Osteoblast (primary cell): ENCODE measurements at places on chromosomes 6 and 20. TPM values are rescaled to one million over a fixed set of nuclear protein-coding genes. Genes with fewer than 3 reads are reported as not detected.

GRCh38 chr20:32018269-32019155 lies 8.3 kb downstream of the CCM2L start:
- H3K27me3 ChIP-seq = peaks cover 59% of the 10 kb centered on the region
- peak overlapping the region; percentile 19 for H3K4me3 ChIP-seq
- no peaks in the 10 kb centered on the region for H3K4me1 ChIP-seq
- no peaks in the 10 kb centered on the region for H3K36me3 ChIP-seq
- H3K27ac ChIP-seq = no peak overlapping the region

PAK5 gene
- not detected in 2 replicates for total RNA-seq

DNA sequence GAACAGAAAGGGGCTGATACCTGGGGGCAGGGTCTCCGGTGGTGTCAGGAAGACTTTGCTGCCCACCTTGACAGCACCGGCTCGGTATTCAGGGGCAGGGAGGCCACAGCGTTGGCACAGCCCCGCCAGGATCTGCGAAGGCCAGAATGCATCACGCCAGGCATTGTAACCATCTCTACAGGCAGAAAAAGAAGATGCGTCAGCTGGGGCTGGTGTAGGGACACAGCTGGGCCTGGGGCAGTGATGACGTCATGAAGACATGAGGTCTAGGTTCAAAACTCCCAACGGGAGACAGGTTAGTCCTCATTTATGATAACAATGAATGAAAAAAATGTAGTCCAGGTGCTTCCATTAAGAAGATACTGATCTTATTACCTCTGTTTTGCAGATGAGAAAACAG lies 22.0 kb downstream of the ERGIC3 start:
- H3K27me3 ChIP-seq = no peaks in the 10 kb centered on the region
- H3K36me3 ChIP-seq = no peaks in the 10 kb centered on the region
- no peak overlapping the region for H3K4me3 ChIP-seq
- DNase-seq = no peak
- no peak overlapping the region for H3K27ac ChIP-seq
- H3K4me1 ChIP-seq = no peaks in the 10 kb centered on the region

DNA sequence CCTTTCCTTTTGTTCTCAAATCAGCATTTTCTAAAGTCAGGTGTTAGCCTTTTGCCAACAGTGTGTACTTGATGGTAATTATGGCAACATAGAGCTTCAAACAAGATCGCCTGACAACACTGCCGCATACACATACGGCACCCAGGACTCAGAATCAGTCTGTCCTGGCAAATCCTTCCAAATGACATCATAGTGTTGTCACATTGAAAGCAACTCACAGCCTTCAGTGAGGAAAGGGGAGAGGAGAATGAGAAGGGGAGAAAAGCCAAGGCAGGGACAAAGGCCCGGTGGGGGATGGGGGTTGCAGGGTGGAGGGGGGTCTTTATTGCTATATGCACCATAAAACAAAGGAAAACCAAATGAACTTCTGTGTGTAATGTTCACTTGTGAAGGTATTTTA lies 65.7 kb upstream of the PTGIS start:
- DNase-seq = no peak
- no peak overlapping the region for H3K27ac ChIP-seq
- H3K27me3 ChIP-seq = no peaks in the 10 kb centered on the region
- no peaks in the 10 kb centered on the region for H3K4me1 ChIP-seq
- peaks cover 39% of the 10 kb centered on the region for H3K36me3 ChIP-seq

GRCh38 chr6:3724451-3725144 lies 26.9 kb downstream of the PXDC1 start:
- peaks cover 81% of the 10 kb centered on the region for H3K36me3 ChIP-seq
- no peak overlapping the region for H3K4me3 ChIP-seq
- DNase-seq = peak; percentile 90
- H3K4me1 ChIP-seq = peaks cover 33% of the 10 kb centered on the region
- H3K27me3 ChIP-seq = no peaks in the 10 kb centered on the region

BMP6 gene
- 0.59 and 0.72 TPM in 2 replicates for total RNA-seq

GRCh38 chr20:33947709-33948295 lies 45.9 kb upstream of the RALY start:
- no peak overlapping the region for H3K4me3 ChIP-seq
- H3K27ac ChIP-seq = no peak overlapping the region
- H3K4me1 ChIP-seq = no peaks in the 10 kb centered on the region
- no peaks in the 10 kb centered on the region for H3K36me3 ChIP-seq
- peaks cover 5% of the 10 kb centered on the region for H3K27me3 ChIP-seq
- DNase-seq = no peak

GMPR gene
- 6.5 and 7.4 TPM in 2 replicates for total RNA-seq

CNR1 gene
- not detected in 2 replicates for total RNA-seq

DNA sequence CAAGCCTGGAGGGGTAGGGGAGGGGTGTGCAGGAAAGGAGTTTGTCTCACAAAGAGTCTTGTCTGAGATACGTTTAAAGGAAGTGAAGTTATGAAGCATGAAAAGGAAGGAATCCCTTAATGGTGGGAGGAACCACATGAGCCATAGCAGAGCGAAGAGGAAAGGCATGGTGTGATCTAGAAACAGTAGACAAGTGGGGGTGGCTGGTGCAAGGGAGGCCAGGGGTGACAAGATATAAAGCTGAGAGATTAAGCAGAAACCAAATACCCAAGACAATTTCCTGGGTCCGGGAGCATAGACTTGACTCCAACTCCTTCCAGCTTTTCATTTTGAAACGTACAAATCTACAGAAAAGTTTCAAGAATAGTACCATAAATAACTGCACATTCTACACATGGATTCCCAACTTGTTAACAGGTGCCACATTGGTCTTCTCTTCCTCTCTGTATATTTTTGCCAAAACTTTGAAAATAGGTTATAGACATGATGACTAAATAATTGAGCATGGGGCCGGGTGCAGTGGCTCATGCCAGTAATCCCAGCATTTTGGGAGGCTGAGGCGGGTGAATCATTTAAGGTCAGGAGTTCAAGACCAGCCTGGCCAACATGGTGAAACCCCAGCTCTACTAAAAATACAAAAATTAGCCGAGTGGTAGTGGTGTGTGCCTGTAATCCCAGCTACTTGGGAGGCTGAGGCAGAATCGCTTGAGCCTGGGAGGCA lies 211.6 kb downstream of the SLC24A3 start:
- no peaks in the 10 kb centered on the region for H3K27me3 ChIP-seq
- no peaks in the 10 kb centered on the region for H3K4me1 ChIP-seq
- H3K27ac ChIP-seq = no peak overlapping the region
- H3K4me3 ChIP-seq = no peak overlapping the region
- H3K36me3 ChIP-seq = no peaks in the 10 kb centered on the region

- no peaks in the 10 kb centered on the region for H3K27me3 ChIP-seq
- H3K4me3 ChIP-seq = no peak overlapping the region
- H3K4me1 ChIP-seq = no peaks in the 10 kb centered on the region
- no peaks in the 10 kb centered on the region for H3K36me3 ChIP-seq
Measured at GRCh38 chr6:13175759-13176158, 152.6 kb downstream of the TBC1D7 start.

- no peaks in the 10 kb centered on the region for H3K36me3 ChIP-seq
- peaks cover 33% of the 10 kb centered on the region for H3K4me1 ChIP-seq
- no peak for DNase-seq
- peak overlapping the region; percentile 54 for H3K4me3 ChIP-seq
- H3K27me3 ChIP-seq = no peaks in the 10 kb centered on the region
Measured at GRCh38 chr6:153092082-153093013, 38.7 kb downstream of the RGS17 start.

DNA sequence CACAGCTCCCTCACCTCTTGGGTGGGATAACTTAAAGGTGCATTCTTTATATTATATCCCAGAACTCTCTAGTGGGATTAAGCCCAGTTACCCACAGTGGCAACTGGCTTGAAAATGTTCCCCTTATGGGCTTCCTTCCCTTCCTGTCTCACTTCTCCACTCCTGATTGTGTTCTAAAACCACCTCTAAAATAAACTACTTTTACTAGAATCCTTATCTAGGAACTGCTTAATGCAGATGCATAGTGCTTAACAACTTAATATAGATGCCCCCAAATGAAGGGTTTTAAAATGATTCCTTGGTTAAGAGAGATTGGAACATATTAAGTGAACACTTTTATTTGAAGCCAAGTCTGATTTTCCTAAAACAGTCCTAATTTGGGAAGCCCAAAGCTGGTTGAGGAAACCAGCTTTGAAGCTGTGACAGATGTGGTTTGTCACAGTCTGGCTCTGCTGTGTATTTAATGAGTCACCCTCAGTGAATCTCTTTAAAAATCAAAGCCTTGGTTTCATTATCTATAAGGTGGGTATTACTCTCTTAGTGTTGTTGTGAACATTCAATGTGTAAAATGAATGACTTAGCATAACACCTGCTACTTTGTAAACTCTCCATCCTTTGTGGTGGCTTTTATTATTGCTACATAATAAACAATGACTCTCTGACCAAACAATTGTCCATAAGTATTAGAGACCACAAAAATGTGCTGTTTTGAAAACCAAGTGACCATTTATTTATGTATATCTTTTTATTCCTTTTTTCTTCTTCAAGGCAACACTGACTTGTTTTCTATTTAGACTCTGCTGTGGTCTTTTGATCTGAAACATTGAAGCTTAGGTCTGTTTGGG lies 24.4 kb downstream of the PLCB1 start:
- H3K4me3 ChIP-seq = peak overlapping the region; percentile 10
- no peaks in the 10 kb centered on the region for H3K27me3 ChIP-seq
- peak overlapping the region; percentile 60 for H3K27ac ChIP-seq
- H3K36me3 ChIP-seq = no peaks in the 10 kb centered on the region

GRCh38 chr6:165886169-165886568 lies 223.1 kb upstream of the PDE10A start:
- H3K36me3 ChIP-seq = no peaks in the 10 kb centered on the region
- peaks cover 6% of the 10 kb centered on the region for H3K4me1 ChIP-seq
- H3K27ac ChIP-seq = no peak overlapping the region
- H3K4me3 ChIP-seq = no peak overlapping the region
- H3K27me3 ChIP-seq = no peaks in the 10 kb centered on the region

DNA sequence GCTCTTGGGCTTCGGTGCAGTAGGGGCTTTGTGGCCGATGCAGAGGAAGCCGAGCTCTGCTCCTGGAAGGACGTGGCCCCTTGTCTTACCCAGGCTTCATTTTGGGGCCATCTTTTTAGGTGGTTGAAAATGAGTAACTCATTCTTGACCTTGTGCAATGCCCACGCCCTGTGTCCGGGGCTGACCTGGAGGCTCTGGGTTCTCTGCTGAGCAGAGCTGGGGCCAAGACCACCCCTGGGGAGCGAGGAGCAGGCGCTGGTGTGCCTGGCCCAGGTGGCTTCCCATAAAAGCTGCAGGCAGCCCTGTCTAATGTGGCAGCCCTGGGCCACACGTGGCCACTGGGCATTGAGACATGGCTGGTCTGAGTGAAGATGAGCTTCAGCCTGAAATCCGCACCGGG lies 25.7 kb downstream of the NTSR1 start:
- no peaks in the 10 kb centered on the region for H3K4me1 ChIP-seq
- no peak for DNase-seq
- no peak overlapping the region for H3K4me3 ChIP-seq
- H3K36me3 ChIP-seq = no peaks in the 10 kb centered on the region

GRCh38 chr6:36820700-36821580 lies 18.3 kb downstream of the CPNE5 start:
- H3K27ac ChIP-seq = no peak overlapping the region
- no peaks in the 10 kb centered on the region for H3K4me1 ChIP-seq
- H3K36me3 ChIP-seq = no peaks in the 10 kb centered on the region
- no peak overlapping the region for H3K4me3 ChIP-seq

FAXC gene
- total RNA-seq = 0.88 and 1.1 TPM in 2 replicates

GRIK2 gene
- total RNA-seq = 0.29 and 0.72 TPM in 2 replicates

GRCh38 chr6:161215193-161215592 lies 58.7 kb downstream of the AGPAT4 start:
- no peaks in the 10 kb centered on the region for H3K36me3 ChIP-seq
- no peaks in the 10 kb centered on the region for H3K27me3 ChIP-seq

- no peak overlapping the region for H3K27ac ChIP-seq
- DNase-seq = no peak
- peaks cover 6% of the 10 kb centered on the region for H3K4me1 ChIP-seq
- no peaks in the 10 kb centered on the region for H3K36me3 ChIP-seq
- no peak overlapping the region for H3K4me3 ChIP-seq
- H3K27me3 ChIP-seq = peaks cover 2% of the 10 kb centered on the region
Measured at GRCh38 chr6:55877283-55877682, 1.9 kb upstream of the BMP5 start.

DNA sequence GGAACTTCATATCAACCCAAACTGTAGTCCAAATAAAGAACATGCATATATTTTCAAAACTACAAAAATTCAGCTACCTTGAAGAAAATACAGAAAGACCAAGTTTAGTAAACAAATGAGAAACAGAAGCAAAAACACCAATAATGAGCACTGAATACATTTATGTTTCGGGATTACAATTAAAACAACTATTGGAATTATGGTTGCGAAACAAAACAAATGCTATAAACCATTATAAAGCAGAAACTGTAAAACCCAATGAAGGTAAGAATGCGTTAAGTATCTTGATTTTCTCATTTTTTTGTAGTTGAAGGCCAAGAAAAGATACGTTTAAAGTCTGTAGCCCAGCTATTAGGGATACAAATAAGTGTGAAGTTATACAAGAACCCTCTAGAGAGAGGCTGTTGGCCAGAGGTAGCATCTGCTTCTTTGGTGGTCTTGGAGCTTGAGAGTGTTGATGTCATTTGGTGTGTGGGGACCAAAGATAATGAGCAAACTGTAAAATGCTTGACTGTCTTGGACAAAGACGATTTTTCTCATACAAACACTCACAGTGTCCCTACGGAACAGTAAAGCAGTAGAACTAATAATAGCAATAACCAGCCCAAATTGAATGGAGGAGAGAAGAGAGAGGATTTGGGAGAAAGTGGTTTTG lies 111.5 kb downstream of the PRND start:
- H3K4me1 ChIP-seq = no peaks in the 10 kb centered on the region
- H3K4me3 ChIP-seq = no peak overlapping the region
- DNase-seq = no peak
- H3K27me3 ChIP-seq = peaks cover 21% of the 10 kb centered on the region
- H3K27ac ChIP-seq = no peak overlapping the region

ZNF318 gene
- total RNA-seq = 12.3 and 14.7 TPM in 2 replicates

- H3K27ac ChIP-seq = peak overlapping the region; percentile 75
- peaks cover 70% of the 10 kb centered on the region for H3K4me1 ChIP-seq
- H3K4me3 ChIP-seq = no peak overlapping the region
Measured at GRCh38 chr20:35314816-35315631, 22.8 kb upstream of the FAM83C start.

DZANK1 gene
- 1.4 and 1.5 TPM in 2 replicates for total RNA-seq

DNA sequence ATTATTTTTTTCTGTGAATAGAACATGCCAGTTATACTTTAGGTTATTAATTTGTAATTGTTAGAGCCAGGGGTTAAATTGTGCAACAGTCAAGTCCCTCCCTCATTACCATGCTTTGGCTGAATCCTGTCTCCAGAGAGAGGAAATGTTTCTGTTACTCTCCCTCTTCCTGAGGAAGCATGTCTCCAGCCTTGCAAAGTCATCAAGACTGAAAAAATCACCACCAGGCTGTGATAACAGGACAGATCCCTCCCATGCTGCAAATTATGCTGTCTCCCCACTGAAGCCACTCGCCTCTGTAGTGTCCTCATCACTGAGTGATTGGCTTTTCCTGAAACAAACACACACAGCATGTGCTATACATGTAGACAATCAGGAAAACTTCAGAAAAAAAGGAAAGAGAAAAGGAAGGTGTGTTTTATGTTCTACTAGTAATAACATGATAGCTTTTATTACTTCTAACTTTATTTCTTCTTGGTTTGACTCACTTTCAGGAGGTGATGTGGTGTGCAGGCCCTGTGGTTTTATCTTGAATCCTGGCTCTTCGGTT lies 290.0 kb upstream of the JAG1 start:
- no peak for DNase-seq
- H3K4me3 ChIP-seq = no peak overlapping the region
- no peaks in the 10 kb centered on the region for H3K36me3 ChIP-seq
